ENCODE measurements at places on chromosomes 1 and 21.

DNA sequence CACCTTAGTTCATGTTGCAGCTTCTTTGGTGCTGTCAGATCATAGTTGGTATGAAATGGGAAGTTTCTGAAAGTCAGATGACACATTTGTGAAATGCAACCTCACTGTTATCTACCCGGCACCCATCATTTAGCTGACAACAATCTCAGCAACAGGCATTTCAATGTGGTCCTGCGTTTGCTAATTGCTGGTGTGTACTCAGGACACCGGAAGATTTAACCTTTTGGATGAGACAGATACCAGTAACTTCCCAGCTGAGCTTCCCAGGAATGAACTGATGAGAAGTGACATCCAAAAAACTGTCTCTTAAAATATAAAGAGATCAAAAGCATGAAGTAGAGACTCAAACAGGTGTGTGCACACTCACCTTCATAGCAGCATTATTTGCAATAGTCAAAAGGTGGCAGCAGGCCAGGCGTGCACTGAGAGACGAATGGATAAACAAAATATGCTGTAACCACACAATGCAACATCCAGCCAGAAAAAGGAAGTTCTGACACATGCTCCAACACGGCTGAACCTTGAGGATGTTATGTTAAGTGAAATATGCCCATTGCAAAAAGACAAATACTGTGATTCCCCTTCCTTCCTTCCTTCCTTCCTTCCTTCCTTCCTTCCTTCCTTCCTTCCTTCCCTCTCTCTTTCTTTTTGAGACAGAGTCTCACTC, 7.9 kb upstream of the CLDN14 start:
- DNase-seq = no peak

DNA sequence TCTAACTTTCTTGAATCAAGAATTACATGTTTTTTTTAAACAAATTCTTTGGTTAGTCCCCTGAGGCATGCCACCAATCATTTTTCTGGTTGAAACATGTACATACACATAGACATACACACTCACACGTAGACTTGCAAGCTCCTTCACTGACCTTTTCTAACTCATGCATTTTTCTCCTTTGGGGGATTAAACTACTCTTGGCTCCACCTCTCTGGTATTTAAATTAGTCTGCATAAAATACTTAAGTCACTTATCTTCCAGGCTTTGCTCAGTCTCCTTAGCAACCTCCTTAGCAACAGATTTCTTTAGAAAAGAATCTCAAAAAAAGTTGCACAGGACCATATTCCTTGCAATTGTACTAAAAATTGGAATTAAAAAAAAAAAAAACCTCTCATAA, 440.9 kb upstream of the LRRC7 start:
- DNase-seq = no peak

- no peak for DNase-seq
These were observed 179.1 kb downstream of the PSMG1 start for GRCh38 chr21:39003982-39004633.

DNA sequence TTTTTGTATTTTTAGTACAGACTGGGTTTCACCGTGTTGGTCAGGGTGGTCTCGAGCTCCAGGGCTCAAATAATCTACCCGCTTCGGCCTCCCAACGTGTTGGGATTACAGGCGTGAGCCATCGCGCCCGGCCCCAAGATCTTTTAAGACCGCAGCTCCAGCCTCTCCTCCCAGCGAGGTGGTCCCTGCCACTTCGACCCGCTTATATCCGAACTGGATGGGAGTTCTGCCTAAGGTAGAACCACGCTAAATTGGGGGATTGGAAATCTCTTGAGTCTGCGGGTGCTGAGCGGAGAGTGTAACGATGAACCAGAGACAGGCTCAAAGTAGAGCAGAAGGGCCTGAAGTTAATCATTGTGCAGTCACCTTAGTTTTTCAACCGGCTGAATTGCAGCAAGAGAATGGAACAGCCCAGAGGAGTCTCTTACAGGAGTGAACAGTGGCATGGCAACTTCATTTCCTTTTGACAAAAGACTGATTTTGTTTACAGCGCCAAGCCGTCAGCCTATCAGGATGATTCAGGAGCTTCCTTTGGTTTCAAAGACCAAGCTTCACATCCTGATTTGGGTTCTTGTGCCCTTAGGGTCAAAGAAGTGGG, 726 bp upstream of the CYB5R1 start:
- DNase-seq = no peak

- DNase-seq = no peak
These were observed 77.1 kb downstream of the PGBD5 start for GRCh38 chr1:230349020-230349393.

DNA sequence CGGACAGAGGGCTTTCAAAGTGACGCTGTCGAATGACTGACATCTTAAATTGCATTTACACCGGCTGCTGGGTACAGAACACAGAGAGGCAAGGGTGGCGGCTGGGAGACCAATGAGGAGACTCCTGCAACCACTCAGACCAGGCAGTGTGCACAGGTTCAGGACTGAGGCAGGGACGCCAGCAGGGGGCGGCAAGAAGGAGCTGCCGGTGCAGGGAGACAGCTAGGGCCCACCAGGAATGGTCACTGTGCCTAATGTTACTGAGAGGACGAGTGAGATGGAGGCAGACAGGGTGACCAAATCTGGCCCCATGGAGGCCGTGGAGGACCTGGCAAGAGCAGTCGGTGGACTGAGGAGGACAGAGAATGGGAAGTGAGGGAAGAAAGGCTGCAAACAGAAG, 23.5 kb downstream of the GLIS1 start:
- DNase-seq = no peak

DNA sequence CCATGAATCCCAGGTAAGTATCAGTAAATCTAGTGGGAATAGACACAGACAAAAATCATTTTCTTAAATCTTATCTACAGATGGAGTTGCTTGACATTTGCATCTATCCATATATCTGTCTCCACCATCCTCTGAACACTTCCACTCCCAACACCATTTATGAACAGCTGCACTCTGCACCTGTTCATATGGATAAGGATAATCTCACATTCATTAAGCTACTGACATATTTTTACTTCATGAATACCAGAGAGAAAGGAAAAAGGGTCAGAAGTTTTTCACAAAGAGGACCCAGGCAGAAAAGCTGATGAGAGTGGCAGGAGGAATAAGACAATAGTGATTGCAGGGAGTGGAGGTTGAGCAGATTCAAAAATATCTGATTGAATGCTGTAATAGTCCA, 222.6 kb downstream of the DNAH14 start:
- no peak for DNase-seq

DNA sequence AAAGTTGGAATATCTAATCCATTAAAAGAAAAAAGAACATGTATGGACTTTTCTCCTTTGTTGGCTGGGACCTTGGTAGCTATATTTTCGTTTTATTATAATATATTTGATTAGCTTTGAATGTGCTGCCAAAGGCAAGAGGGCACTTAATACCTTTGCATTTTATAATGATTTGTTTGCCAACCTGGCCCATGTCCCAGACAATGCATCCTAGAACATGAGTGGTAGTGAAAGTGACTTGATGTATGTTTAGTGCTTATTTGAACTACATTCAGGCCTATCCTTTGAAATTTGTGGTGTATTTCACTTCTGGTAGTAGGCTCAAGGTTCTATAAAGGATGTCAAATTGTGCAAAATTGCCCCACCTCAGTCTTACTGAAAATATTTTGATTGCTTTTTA, 25.9 kb downstream of the CACHD1 start:
- DNase-seq = no peak

- no peak for DNase-seq
These were observed 36.0 kb downstream of the WNT2B start for GRCh38 chr1:112544751-112545150.

DNA sequence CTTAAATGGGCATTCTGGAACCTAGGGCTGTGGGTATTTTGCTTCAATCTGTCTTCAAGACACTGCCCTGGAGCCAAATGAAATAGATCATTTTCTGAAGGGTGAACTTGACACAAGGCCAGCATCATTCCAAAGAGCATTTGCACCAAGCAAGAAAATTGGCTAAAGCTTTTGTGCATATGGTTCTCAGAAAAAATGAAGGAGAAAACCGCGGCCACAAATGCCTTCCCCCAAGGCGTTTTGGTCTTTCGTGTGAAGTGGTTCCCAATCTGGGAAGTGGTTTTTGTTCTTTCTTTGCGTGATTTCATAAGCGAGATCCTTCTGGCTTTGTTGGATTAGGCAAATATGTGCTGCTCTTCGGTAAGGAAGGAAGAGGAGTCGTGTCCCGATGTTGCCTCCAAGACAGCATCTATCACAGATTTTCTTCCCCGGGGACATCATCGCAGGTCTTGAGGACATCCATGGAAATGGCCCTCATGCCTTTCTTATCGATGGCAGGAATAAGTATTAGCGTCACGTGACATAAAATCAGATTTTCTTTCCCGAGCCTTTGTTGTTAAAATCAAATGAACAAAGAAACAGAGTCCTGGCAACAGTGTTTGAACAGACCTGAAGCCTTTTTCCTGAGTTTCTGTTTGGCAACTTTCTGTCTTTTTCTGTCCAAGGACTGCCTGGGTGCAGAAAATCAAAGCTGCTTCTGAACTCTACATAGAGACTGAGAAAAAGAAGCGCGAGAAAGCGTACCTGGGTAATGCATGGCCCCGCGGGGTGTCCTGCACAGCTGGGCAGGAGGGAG, 31.0 kb downstream of the ATP5PO start:
- DNase-seq = no peak

DNA sequence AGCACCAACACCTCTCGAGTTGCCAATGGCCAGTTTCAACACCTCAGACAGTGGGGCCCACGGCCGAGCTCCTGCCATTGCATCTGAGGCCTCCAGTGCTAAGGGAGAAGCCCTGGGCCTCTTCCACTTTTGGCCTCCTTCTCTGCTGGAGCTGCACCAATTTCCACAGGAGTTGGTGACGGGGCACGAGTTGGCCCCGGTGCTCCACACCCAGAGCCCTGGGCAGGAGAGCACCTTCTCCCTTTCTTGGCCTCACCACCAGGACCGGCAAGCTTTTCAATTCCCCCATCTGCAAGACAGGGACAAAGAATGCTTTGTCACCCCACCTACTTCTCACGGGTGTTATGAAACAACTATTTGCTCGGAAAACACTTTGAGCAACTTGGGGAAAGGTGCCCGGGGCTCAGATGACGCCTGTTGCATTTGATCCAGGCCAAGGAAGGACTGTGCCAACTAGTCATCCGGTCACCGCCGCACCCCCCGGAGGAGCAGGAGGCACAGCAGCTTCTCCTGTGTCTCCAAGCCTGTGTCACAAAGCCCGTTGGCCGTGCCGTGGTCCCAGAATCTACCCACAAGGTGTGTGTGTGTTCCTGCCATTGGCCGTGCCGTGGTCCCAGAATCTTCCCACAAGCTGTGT, 55.2 kb downstream of the TOMM20 start:
- no peak for DNase-seq

- DNase-seq = no peak
These were observed 33.5 kb downstream of the DMAP1 start for GRCh38 chr1:44246806-44247205.

- no peak for DNase-seq
These were observed 3.1 kb downstream of the KIFAP3 start for GRCh38 chr1:170071378-170071777.

GRCh38 chr1:32769524-32770220, 47.5 kb downstream of the YARS1 start:
- DNase-seq = no peak

GRCh38 chr1:54543729-54544496, 4.1 kb upstream of the ACOT11 start:
- DNase-seq = no peak

DNA sequence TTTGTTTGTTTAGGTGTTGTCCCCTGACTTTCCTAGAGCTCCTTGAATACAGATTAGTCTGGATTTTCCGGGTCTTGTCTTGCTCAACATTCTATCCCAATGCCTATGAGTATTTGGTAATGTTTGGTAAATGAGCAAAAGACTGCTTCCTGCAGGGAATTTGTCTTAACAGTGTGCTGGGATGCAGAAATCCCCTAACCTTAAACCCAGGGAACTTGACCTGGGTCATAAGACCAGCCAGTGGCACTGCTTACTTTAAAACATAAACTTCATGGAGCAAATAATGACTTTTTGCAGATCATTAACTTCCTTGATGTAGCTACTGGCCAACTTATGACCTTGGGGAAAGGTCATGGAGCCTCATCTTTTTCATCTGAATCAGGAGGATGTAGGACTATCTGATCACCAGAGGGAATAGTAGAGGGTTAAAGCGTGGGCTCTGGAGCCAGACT, 27.2 kb downstream of the TCEANC2 start:
- no peak for DNase-seq

GRCh38 chr1:180301135-180301742, 71.2 kb downstream of the LHX4 start:
- DNase-seq = no peak

GRCh38 chr1:244751271-244751895, 84.1 kb upstream of the COX20 start:
- DNase-seq = no peak

DNA sequence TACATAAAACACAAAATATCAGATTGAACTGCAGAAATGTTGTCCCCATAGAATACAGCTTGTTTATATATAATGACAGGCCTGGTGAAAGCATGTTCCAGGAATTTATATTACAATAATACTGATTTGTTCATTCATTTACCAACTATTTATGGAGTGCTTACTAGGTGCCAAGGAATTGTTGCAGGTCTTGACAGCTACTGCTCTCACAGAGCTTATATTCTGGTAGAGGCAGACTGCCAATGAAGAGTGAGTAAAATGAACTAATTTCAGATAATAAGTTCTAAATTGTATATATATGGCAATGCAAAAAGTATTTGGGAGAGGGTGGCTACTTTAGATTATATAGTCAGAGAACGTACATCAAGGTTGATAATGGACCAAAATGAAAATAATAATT, 152.0 kb downstream of the COQ8A start:
- DNase-seq = no peak

GRCh38 chr1:208043691-208044181, 132.8 kb upstream of the CD34 start:
- no peak for DNase-seq

DNA sequence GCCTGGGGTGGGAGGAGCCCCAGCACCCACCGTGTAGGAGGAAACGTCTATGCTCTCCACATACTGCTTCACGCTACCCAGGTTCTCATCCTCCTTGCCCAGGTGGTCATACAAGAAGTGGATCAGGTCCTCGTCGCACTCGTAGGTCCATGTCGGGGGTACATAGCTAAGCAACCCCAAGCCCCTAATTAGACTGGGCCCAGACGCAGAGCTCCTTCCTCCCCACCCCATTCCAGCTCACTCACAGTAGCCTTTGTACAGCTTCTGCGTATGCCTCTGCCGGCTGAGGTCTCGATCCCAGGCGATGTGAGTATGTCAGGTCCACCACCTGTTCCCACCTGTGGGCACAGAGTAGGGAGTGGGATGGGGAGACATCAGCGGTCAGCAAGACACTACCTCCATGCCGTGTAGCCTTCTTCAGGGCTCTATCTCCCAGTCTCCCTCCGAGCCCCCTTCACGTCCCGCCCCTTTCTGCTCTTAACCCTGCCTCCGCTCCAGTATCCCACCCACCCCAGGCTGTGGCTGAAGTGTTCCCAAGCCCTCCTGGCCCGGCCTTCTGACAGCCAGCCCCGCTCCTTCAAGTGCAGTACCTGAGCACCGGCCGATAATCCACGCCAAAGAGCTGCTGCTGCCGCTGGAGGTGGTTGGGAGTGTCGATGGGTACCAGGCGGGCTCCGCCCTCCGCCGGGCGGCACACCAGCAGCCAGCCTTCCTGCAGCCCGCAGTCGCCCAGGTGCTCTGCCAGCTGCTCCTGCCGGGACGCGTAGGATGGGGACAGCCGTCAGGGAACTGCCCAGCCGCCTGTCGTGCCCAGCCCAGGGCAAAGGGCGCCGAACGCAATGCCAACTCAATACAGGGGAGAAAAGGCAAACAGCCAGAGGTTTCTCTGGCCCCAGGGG, 919 bp downstream of the HECTD3 start:
- no peak for DNase-seq

Measured in activated T-helper 1 cell treated with anti-CD3 and anti-CD28 coated beads, Interleukin-2, amount 50 U/mL, for 16 hours (primary cell).